SW 1271 (cell line): ENCODE measurements at places on chromosomes 7 and 10.

DNA sequence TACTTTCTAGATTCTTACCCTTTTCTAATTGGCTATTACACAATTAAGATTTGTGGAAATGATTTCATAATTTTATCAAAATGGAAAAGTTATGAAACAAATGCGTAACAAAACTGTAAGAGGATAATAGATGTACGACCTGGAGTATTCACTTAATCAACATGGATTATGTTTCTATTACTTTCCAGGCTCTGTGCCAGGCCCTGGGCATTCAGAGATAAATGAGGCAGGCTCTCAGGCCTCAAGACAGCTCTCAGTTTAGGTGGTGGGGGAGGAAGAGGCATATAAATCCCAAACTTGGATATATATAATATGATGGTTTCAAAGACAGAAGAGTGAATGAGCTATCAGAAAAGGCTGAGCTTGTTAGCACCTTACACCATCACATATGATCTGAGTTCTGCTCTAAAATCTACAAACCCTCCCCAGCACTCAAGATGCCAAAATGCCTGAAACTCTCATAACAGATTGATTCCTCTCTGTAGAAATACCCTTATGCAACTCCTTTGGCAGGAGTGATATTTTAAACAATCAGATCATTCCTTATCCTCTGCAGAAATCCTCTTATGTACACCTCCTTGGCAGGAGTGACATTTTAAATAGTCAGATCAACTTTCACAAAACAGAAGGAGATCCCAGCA lies 42.5 kb downstream of the ACBD5 start:
- DNase-seq, result no peak

DNA sequence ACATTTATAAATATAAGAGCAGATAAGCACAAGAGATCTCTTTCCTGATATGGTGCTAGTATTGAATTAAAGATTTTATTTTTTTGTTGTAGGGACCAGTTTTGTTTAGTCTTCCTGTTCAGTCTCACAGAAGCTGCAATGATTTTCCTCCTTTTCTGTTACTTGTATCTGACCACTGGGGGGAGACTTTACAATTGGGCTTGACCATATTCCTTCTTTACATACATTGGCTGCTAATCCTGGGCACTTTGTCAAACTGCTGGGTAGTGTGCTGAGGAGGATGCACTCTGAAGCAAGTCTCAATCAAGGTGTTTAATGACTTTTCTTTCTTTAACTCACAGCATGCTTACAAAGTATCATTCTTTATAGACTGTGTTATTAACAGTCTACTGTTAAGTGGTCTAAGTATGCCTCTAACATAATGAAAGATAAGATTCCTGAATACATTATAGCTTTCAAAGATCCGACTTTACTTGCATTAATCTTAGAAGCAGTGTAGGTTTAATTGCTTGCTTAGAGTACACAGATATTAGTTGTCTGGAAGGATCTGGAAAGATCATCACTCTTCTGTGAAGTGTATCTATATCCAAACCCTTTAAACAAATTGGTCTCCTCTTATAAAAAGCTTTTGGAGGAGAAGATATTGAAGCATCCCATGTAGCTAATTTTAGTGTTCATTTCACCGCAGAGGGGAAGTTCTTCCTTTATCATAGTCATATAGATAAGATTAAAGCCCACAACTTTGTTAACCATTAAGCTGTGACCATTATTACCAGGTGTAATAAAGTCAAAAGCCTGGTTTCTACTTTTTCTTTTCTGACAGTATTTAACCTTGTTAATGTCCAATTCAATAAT lies 3.1 kb downstream of the PALS2 start:
- DNase-seq, result peak; percentile 78

DNA sequence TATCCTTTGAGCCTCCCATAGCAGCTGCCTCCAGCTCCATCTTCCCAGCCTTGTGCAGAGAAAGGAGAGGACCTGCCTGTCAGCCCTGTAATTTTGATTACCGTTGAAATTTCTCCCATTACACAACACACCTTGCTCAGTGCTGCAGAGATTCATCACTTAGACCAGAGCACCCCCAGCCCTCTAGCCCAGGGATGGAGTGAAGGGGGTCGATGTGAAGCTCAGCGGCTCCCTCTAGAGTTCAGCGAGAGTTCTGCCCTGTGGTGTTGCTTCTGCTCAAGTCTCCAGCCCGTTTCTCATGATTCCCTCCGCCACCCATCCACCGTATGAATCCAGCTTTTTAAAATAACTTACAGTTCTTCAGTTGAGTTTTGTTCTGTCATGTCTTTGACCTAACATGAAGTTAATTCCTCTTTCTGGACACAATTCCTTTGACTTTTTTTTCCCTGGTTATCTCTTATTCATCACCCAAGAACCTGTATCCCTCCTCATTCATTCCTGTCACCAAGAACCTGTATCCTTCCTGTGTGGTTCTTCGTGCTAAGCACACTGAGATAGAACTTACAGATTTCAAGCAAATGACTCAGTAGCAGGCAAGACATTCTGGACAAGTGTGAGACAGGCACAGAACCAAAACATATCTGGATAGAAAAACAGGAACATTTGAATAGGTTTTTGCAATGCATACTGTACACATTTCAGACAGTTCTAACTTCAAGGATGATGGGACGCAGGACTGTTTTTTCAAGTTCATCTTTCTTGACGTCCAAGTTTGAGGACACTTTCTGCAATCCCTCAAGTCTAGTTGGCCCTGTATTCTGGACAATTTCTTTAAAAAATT lies 35.0 kb upstream of the ZNF32 start:
- DNase-seq, result no peak

GRCh38 chr10:5219262-5219661 lies 22.6 kb downstream of the AKR1C4 start:
- no peak for DNase-seq

DNA sequence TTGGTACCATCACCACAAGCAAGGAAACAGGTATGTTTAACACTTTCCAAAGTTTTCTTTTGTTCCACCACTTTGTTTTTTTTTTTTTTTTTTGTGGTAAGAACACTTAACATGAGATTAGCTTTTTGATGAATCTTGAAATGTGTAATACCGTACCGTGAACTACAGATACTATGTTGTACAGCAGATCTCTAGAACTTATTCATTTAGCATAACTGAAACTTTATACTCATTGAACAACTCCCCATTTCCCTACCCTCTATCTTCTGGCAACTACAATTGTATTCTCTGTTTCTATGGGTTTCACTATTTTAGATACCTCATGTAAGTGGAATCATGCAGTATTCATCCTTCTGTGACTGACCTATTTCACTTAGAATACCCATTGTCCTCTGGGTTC lies 162.7 kb upstream of the ITGB1 start:
- no peak for DNase-seq

DNA sequence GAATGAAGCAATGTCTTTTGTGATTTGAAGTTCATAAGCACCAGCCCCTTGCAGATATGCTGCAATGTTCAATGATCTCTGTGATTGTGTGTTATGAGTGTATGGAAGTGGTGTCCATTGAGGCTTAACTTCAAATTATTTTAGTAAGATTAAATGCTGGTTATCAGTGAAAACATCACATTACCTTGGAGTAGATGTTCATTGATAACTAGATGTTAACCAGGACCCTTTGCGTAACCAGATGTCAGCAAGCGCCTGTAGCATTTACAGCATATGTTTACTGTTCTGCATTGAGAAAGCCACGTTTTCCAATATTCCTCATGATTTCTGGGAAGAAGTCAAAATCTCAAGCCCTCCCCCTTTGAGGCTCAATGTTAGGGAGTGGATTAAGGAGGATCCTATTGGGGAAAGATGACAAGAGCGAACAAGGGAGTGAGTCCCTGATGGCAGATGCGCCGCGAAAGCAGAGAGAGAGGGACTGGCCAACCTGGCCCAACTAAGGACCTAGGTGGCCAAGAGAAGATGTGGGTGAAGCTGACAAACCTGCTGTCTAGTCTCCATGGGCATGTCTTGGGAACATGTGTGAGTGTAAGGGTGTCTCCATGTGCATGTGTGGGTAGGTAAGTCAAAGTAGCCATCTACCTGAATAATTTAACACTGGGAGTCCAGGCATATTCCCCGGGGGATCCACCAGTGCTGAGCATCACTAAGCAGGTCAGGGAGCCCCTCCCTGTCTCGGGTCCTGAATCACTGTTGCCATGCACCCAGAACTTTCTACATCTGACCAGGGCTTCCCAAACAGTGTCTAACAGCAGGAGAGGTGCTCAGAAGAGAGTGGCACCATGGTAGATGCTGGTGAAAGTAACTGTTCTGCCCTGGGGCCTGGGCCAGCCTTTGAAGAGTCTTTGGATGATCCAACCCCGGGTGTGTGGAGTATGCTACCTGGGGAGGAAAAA lies 141.6 kb upstream of the GDF10 start:
- no peak for DNase-seq

DNA sequence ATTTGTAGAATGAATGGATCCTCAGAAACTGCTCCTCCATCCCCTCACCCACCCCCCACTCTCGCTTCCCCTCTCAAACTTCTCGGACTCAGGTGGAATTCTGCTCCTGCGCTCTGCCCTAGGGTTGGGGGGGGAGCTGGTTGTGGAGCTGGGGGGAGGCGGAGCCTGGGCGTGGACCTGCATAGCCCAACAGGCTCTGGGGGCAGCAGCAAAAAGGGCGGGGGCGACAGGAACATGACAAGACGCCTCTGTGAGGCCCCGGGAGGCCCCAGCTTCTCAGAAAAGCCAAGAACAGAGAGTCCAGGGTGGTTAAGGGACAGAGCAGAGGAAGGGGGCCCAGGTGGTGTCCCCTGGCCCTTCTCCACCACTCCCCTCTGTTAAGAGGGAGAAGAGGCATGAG lies 3.5 kb downstream of the TSC22D4 start:
- DNase-seq, result no peak

DNA sequence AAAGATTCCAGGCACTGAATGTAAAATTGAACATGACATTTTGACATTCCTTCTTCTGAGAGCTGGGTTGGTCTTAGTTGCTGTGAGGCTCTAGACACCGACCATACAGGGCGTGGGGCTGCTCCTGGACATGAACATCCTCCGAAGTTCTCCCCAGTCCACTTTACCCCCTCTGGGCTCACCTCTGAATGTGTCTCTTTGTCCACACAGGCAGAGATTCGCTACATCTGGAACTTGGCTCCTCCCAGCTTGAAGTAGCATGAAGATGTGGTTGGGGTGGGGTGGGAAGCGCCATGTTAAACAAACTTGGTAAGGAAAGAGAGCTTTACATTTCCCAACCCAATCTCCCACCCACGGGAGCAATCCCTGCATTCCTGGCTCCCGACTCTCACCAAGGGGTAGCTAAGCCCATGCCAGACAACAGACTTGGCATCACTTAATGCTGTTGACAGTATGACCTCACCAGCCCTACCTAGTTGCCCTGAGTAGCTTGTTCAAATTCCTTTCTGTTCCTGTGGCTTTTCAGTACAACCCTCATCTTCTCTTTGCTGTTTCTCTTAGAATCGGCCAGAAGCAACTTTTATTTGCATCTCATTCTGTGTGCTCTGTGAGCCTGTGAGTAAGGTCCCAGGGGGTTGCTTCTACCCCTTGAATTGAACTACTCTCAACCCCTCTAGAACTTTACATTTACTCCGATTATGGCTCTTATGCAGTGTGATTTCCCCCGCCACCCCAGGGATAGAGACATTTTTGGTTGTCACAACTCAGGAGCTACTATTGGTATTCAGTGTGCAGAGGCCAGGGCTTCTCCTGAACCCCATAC lies 211.4 kb downstream of the SEC23IP start:
- DNase-seq, result no peak
